Gastrocnemius medialis (tissue), 4 donors: ENCODE measurements at places on chromosomes 13 and 19. TPM values are rescaled to one million over a fixed set of nuclear protein-coding genes. Genes with fewer than 3 reads are reported as not detected.

SYCN gene
- total RNA-seq: not detected

NLRP5 gene
- not detected for total RNA-seq

PSG11 gene
- not detected for total RNA-seq

C19orf85 gene
- not detected for total RNA-seq

CEACAM21 gene
- not detected for total RNA-seq

LHFPL6 gene
- total RNA-seq: 26.3 TPM

ELAVL1 gene
- 40.5 TPM for total RNA-seq

SPC24 gene
- total RNA-seq: 1.6 TPM

POU4F1 gene
- not detected for total RNA-seq

CBY2 gene
- total RNA-seq: not detected

DNA sequence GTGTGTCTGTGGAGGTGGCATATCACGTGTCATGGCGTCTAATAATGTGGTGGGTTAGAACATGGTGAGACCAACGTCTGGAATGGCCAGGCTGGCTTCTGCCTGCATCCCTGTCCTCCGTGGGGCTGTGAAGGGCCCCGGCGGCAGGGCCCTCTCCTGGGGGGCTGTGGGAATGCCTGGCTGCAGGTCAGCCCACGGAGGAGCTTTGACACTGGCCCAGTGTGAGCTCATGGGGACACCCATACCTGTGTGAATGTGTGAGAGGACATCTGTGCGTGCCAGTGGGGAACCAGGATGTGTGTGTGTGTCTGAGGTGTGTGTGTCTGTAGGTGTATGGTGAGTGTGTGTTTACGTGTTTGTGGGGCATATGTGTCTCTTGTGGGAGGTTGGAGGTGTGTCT is 300.1 kb downstream of the TEX29 start:
- no peak overlapping the region for H3K4me3 ChIP-seq
- H3K27ac ChIP-seq: no peak overlapping the region
- DNase-seq: no peak
- H3K36me3 ChIP-seq: no peaks in the 10 kb centered on the region

DNA sequence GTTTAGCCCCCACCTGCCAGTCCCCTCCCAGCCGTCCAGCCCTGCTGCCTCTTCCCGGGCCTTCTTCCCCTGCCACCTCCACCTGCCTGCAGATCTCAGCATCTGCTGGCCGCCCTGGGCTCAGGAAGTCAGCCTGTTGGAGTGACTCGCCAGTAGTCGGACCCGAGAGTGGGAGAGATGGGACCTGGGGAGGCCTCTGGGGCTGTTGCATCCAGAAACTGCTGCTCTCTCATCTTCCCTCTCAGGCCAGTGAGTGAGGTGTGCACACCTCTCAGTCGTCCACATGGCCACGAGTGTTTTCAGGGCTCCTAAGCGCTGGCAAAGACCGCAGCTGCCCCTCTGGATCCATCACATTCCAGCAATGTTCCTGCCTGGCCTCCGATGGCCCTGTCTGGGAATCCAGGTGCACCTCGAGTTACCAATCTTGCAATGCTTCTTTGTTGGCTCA is 151.8 kb upstream of the SOX1 start:
- no peak overlapping the region for H3K27ac ChIP-seq
- no peaks in the 10 kb centered on the region for H3K36me3 ChIP-seq
- no peak for DNase-seq
- no peaks in the 10 kb centered on the region for H3K4me1 ChIP-seq
- no peak overlapping the region for H3K4me3 ChIP-seq

- H3K27me3 ChIP-seq: peaks cover 9% of the 10 kb centered on the region
- H3K4me3 ChIP-seq: peak overlapping the region; percentile 36
- peaks cover 8% of the 10 kb centered on the region for H3K36me3 ChIP-seq
- DNase-seq: no peak
- H3K4me1 ChIP-seq: peaks cover 2% of the 10 kb centered on the region
- no peak overlapping the region for H3K27ac ChIP-seq
These were observed 6.1 kb downstream of the IL4I1 start for GRCh38 chr19:49890349-49891311.

DNA sequence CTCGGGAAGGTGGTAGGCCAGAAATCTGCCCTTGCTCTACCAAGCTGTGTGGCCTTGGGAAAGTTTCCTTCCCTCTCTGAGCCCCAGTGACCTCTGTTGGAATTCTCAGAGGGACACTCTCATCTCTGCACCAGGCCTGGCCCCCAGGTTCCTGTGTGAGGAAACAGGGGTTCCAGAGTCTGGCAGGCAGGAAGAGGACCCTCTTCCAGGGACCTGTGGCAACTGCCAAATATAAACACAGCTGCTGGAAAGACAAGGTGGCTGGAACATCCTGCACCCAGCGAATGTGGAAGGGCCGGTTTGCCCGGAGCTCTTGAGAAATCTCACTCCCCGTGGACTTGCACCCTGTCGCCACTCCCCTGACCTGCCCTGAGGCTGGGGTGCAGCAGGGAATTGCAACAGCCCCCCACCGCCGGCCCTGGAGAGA is 52.8 kb downstream of the GADD45B start:
- no peak overlapping the region for H3K27ac ChIP-seq
- H3K4me3 ChIP-seq: no peak overlapping the region
- no peaks in the 10 kb centered on the region for H3K36me3 ChIP-seq
- H3K27me3 ChIP-seq: no peaks in the 10 kb centered on the region

- H3K4me3 ChIP-seq: no peak within 1 kb of the TSS
- H3K36me3 ChIP-seq: no peaks in the 10 kb centered on the region
- H3K4me1 ChIP-seq: no peaks in the 10 kb centered on the region
These were observed at the start of gene MUC16 for GRCh38 chr19:9009935-9010651. MUC16 (minus strand) TSS chr19:9010409.

GRCh38 chr13:94505730-94506129 is 26.2 kb upstream of the DCT start:
- no peaks in the 10 kb centered on the region for H3K27me3 ChIP-seq
- no peak overlapping the region for H3K4me3 ChIP-seq
- no peak overlapping the region for H3K27ac ChIP-seq
- no peaks in the 10 kb centered on the region for H3K36me3 ChIP-seq
- no peaks in the 10 kb centered on the region for H3K4me1 ChIP-seq
- no peak for DNase-seq

- peak overlapping the region; percentile 59 for H3K27ac ChIP-seq
- DNase-seq: no peak
- H3K36me3 ChIP-seq: peaks cover 9% of the 10 kb centered on the region
- no peaks in the 10 kb centered on the region for H3K27me3 ChIP-seq
- H3K4me3 ChIP-seq: no peak overlapping the region
- H3K4me1 ChIP-seq: peaks cover 14% of the 10 kb centered on the region
These were observed 9.0 kb downstream of the CAPN12 start for GRCh38 chr19:38735257-38735686.

GRCh38 chr19:38399537-38399936 is 3.4 kb upstream of the FAM98C start:
- H3K27me3 ChIP-seq: peaks cover 49% of the 10 kb centered on the region
- H3K27ac ChIP-seq: no peak overlapping the region
- no peak for DNase-seq
- H3K4me1 ChIP-seq: no peaks in the 10 kb centered on the region
- H3K36me3 ChIP-seq: no peaks in the 10 kb centered on the region

GRCh38 chr13:25525884-25526283 is 154.1 kb downstream of the ATP8A2 start:
- H3K36me3 ChIP-seq: no peaks in the 10 kb centered on the region
- no peaks in the 10 kb centered on the region for H3K4me1 ChIP-seq
- H3K27me3 ChIP-seq: no peaks in the 10 kb centered on the region
- DNase-seq: no peak
- no peak overlapping the region for H3K4me3 ChIP-seq
- no peak overlapping the region for H3K27ac ChIP-seq

DNA sequence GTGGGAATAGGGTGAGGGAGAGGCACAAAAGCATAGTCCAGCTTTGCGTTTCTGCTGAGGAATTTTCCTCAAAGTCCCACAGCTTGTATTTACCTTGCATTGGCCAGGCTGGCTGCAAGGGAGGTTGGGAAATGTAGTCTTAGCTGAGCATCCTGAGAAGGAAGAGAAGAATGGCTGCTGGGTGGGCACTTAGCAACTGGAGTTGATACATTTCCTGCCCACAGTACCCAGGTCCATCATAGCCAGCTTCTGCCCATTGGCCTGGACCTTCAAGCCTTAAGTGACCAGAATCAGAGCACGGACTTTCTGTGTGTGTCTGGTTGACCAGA is 112.4 kb downstream of the SIPA1L3 start:
- H3K4me3 ChIP-seq: no peak overlapping the region
- no peaks in the 10 kb centered on the region for H3K27me3 ChIP-seq
- H3K4me1 ChIP-seq: peaks cover 16% of the 10 kb centered on the region
- H3K27ac ChIP-seq: no peak overlapping the region
- DNase-seq: no peak
- H3K36me3 ChIP-seq: no peaks in the 10 kb centered on the region

DNA sequence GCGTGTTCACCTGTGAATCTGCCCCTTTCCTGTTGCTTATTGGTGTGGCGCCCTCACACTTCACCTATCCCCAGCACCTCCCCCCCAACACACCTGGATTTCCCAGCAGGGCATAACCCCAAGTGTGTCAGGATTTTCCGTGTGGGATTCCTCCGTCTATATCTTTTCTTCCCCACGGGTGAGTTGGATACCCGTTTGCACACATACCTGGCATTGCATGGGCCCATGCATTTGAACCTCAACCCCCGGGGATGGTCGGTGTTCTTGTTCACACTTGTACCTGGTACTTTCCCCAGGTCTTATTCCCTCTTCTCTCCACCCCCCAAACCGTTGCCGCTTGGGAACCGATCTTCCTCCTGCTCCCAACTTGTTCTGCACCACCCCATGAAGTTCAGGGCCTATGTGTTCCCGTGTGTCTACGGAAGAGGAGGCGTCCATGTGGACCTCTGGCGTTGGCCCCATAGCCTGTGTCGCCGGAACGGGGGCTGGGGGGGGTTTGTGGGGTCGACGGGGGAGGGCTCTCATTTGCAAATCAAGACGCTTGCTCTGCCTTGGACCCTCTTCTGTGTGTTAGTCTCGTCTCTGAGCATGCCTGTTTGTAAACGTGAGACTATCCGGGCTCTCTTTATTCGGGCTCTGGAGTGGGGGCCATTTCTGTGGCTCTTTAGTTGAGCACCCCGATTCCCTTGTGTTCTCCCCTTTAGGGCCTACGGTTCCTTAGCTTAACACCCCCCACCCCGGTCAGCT is 1.7 kb downstream of the PRR12 start:
- peak overlapping the region; percentile 63 for H3K4me3 ChIP-seq
- peak overlapping the region; percentile 93 for H3K27ac ChIP-seq
- H3K4me1 ChIP-seq: peaks cover 15% of the 10 kb centered on the region
- no peak for DNase-seq
- H3K36me3 ChIP-seq: no peaks in the 10 kb centered on the region

DNA sequence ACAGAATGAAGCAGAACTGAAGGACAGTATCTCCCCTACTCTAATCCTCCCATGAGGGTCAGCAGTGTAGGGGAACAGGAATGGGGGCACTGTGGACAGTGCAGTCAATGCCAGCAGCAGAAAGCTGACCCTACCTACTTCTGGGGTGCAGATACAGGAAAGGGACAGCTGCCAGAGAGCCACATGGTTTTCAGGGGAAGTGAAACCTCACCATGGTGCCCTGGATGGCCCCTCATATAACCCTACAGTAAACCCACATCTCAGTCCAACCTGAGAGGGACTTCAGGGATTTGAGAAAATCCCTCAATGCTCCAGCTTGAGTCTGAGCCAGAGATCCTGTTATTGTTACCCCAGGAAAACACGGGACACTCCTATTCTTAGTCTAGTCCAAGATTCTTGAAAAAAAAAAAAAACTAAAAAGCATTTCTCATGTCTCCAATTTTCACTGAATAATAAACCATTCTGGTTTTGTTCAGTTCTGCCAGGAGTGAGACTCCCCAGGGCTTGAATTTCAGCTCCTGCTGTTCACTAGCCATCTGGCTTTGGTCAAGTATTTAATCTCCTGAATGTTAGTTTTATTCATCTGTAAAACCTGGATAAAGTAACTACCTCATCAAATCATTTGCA is 511.6 kb upstream of the ARGLU1 start:
- no peaks in the 10 kb centered on the region for H3K36me3 ChIP-seq
- H3K27ac ChIP-seq: no peak overlapping the region
- H3K4me1 ChIP-seq: no peaks in the 10 kb centered on the region
- H3K4me3 ChIP-seq: no peak overlapping the region

- H3K27ac ChIP-seq: no peak overlapping the region
- H3K36me3 ChIP-seq: no peaks in the 10 kb centered on the region
- no peak overlapping the region for H3K4me3 ChIP-seq
- no peaks in the 10 kb centered on the region for H3K4me1 ChIP-seq
These were observed 33.3 kb downstream of the SUGP2 start for GRCh38 chr19:18999896-19000620.

DNA sequence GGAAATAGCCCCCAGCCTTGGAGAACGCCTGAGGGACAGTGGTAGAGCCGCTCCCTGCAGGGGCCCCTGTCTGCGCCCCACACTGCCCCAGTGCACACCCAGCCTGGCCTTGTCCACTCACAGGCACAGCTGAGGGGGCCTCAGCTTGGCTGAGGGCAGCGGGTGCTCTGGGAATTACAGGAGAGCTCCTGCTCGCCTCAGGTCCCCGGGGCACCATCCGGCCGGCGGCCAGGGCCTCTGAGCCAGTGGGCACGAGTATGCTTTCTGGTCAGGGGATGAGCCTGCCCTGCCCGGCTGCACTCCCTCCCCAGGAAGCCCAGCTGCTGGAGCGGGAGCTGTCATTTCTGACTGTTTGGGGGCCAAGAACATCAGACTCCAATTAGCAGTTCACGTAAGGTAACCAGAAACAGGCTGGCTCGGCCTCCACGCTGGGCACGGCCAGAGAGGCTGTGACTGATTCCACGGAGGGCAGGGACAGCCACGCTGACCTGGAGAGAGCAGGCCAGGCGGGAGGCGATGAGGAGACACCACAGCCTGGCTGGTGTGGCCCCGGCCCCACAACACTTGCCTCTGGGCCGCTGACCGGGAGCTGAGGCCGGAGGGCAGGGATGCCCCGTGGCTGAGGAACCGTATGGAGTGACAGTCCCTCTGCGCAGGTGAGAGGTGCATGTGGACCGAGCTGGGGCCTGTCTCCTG is 15.4 kb downstream of the CEBPG start:
- H3K4me1 ChIP-seq: peaks cover 77% of the 10 kb centered on the region
- H3K27ac ChIP-seq: peak overlapping the region; percentile 86
- DNase-seq: peak; percentile 82
